ENCODE measurements at places on chromosomes 2 and 18.

DNA sequence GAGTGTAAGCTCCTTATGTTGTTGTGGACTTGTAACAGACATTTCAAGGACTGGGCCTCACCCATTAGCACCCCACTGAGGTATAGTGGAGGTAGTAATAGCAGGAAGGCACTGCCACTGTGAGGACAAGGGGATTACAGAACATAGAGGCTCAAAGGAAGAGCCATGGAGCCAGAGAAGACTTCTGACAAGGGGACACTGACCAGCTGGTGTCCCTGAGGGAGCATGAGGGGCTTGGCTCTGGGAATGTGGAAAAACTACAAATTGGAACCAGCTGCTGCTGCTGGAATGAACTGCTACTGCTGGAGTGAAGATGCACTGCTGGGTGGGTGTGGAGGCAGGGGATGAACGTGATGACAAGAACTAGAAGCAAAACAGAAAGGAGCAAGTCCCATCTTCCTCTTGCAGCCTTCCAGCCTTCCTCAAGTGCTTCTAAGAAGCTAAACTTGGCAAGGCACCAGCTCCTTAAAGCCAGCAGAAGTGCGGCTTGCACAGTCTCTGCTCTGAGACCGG lies 167.3 kb upstream of the NOSTRIN start:
- no peak for DNase-seq

DNA sequence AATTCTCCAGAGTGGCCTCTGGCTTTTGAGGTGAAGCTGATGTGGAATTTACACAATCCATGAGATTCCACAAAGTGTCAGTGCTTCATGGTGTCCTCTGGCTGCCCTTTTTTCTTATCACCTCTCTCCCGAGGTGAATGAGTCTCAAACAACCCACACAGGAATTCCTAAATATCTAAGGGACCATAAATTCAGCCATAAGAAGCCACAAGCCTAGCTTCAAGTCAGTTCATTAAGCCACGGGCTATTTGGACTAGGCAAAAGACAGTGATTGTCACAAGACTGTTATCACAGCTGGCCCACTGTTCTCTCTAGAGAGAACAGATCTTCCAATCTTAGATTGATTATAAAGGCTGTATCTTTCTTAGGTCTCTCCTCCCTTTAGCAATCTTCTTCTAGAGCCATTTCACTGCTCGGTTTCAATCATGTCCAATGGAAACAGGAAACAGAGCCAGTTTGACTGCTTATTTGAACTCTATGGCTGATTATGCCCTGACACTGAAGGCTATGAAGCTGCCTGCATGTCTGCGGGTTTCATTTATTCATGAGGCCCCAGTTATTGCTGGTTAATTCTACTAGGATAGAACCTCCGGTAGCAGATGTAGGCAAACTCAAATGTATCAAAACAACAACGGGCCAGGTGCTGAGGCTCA lies 4.1 kb downstream of the NEMP2 start:
- no peak for DNase-seq

GRCh38 chr18:67363694-67364093 lies 152.8 kb downstream of the DSEL start:
- DNase-seq: no peak

DNA sequence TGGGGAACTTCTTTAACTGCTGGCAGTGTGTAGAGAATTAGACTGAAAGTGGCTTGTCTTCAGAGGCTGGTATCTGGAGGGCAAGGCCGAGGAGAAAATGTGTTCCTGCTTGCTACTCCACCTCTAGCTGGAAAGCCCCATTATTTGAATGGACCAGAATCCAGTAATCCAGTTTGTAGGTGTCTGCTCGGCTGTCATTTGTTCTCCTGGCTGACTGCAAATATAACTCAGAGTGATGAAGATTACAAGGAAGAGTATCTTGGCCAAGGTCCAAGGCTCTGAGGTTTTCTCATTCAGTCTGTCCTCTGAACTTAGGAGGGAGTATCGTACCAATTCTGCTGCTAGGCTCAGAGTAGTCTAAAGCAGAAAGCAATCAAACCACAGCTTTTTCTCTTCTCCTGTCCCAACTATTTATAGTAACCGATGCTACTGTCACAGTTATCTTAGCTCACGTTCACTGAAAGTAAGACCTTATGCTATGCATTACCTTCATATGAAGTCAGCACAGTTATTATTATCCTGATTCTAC lies 228.6 kb downstream of the SETBP1 start:
- DNase-seq: no peak

GRCh38 chr18:3062798-3063680 lies 50.1 kb upstream of the LPIN2 start:
- DNase-seq: peak; percentile 79

GRCh38 chr2:12543076-12543977 lies 173.4 kb upstream of the TRIB2 start:
- DNase-seq: no peak

GRCh38 chr2:43010438-43011157 lies 215.8 kb downstream of the ZFP36L2 start:
- no peak for DNase-seq

GRCh38 chr2:228655331-228655730 lies 473.8 kb upstream of the SPHKAP start:
- DNase-seq: no peak

- DNase-seq: no peak
Observed at GRCh38 chr2:6893876-6894482, 16.4 kb downstream of the RSAD2 start.

GRCh38 chr18:47898696-47899095 lies 31.8 kb downstream of the SMAD2 start:
- no peak for DNase-seq

DNA sequence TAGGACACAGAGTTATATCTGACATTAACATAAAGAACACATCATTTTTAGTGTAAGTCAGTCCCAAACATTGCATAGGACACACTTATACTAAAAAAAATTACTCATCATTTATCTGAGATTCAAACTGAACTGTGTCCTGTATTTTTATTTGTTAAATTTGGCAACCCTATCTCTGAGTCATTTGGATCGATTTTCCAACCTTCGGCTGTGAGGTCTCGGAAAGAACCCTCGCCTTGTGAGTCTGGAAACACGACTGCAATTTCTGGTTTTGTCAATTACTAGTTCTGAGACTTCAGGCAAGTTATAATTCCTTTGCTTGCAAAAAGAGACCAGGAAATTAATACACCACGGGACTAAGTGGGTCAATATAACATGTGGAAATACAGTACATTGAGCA lies 14.0 kb downstream of the ATP8B1 start:
- DNase-seq: no peak
